A549 (cell line): ENCODE measurements at places on chromosomes 3 and 15. TPM values are rescaled to one million over a fixed set of nuclear protein-coding genes. Genes with fewer than 3 reads are reported as not detected.

CA12 gene
- 122 to 129 TPM (median 126 TPM) in 3 replicates for polyA plus RNA-seq

DNA sequence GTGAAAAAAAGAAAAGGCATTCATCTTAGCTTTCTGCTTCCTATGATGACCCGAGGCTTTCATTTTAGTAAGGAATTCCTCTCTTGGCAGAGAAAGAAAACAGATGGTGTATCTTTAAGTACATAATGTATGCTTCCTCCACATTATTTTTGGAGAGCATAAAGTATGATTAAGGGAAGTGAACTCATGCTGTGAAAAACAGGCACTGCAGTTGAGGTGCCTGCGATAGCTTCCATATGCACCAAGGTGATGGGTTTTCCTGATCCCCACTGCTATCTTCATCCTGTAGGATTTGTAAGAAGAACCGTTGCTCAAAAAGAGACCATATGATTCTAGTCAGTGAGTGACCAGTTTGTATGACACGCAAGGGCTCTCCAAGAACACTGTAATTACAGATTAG is 411.5 kb upstream of the MCTP2 start:
- no peak for DNase-seq

MCTP2 gene
- not detected in 3 replicates for polyA plus RNA-seq

POPDC2 gene
- 0.17 to 0.74 TPM (median 0.54 TPM) in 3 replicates for polyA plus RNA-seq

DNA sequence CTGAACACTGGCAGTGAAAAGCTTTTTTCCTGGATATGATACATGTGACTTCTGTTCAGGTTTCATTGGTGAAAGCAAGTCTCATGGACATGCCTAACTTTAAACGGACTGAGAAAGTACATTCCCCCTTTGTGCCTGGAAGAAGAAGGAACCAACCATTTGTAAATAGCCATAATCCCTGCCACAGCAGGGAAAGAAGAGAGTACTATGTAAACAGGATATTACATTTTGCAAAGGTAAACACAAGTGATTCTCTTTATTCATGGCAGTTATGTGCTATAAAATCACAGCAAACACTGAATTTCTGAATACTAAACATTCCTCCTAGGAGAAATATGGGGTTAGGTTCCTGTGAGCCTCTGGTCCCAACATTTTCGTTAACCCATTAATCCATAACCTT is 46.8 kb downstream of the PRICKLE2 start:
- peak; percentile 47 for DNase-seq

DNA sequence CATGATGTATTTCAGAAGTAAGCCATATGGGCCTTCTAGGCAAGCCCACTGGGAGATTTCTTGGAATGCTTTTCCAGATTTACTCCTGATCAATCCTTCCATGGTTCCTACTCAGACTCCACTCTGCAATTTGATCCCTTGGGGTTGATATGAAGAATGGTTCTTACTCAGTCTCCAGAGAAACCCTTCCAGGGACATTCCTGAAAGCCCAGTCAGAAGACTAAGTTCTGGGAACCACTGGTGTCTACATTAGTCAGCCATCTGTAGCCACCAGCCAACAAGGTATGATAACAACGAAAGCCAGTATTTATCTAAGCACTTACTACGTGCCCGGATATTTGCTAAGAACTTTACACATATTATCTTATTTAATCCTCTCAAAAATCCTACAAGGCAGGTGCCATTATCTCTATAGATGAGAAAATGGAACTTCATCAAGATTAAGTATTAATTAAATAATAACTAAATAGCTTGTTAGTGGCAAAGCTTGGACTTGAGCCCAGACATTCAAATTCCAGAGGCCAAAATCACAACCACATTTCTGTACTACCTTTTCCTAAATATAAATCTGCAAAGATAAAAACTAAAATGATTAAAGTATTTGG is 32.7 kb downstream of the ZNF385D start:
- no peak for DNase-seq

GRCh38 chr3:155018621-155019330 is 61.3 kb upstream of the MME start:
- no peak for DNase-seq

NR1I2 gene
- 0.05 TPM in 1 of 3 replicates, not detected in the others for polyA plus RNA-seq

RTF1 gene
- polyA plus RNA-seq, result 21.1 to 22.8 TPM (median 21.5 TPM) in 3 replicates
